Sigmoid colon (tissue), 7 donors: ENCODE measurements at places on chromosomes 2 and 18. TPM values are rescaled to one million over a fixed set of nuclear protein-coding genes. Genes with fewer than 3 reads are reported as not detected.

Gene ATP6V1C2
- not detected for total RNA-seq

Gene MYO5B
- 0.82 TPM for total RNA-seq

Gene FHL2
- total RNA-seq = 123 TPM

Gene NOSTRIN
- total RNA-seq = 13.3 TPM

Gene TUBA3E
- not detected for total RNA-seq

Gene AMER3
- total RNA-seq = 0.33 TPM

Gene LDLRAD4
- total RNA-seq = 17.2 TPM

Gene KCNK3
- total RNA-seq = 12.2 TPM

Gene MRPL33
- total RNA-seq = 178 TPM

GRCh38 chr2:97858442-97858841 lies 137.3 kb downstream of the TMEM131 start:
- DNase-seq = no peak

GRCh38 chr2:31401580-31401979 lies 13.0 kb downstream of the XDH start:
- DNase-seq = no peak

DNA sequence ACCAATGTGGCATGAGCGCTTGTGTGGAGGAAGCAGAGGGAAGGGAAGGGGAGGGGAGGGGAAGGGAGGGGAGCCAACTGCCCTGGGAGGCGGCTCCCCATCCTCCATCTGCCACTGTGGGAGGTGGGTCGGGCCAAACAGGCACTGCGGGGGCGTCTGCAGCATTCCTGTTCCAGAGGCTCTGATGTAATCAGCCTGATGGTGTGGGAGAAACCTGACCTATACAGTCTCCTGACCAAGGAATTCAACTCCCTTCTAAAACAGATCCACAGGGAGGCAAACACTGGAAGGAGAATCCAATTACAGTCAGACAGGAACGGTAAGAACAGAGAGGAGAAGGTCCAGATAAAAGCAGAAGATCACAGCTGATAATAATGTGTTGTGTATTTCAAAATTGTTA lies 88.8 kb downstream of the CD8B2 start:
- DNase-seq = no peak

- DNase-seq = no peak
These were observed 328.6 kb downstream of the SLC8A1 start for GRCh38 chr2:40123326-40123725.

DNA sequence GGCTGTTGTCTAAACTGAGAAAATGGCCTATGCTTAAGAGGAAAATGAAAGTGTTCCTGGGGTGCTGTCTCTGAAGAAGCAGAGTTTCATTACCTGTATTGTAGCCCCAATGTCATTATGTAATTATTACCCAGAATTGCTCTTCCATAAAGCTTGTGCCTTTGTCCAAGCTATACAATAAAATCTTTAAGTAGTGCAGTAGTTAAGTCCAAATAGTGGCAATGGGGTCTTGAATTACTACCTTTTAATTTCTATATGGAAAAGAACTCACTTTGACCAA lies 13.8 kb upstream of the ALLC start:
- no peak for DNase-seq

GRCh38 chr2:209523867-209524266 lies 100.0 kb downstream of the MAP2 start:
- DNase-seq = no peak

DNA sequence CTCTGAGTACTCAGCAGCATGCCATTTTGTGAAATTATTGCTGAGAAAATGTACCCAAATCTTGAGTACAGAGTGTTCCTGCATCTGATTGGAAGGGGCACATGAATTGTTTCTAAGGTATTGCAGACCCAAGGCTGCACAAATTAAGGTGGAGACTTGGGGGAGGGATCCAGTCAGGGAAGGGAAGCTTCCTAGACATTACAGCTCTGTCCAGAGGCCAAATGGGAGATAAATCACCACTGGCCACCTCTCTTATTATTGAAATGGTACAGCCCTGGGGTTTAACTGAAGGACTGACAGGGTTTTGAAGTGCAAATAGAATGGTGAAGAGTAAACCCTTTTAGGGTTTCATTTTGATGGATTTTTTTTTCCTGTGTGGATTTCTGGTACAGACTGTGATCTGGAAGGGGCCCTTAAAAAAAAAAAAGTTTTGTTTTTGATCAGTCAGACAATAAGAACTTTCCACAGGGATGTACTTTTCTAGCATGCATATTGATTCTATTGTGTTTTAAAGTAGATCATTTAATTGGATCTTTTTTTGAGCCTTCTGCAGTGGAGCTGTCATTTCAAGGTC lies 119.4 kb downstream of the GREB1L start:
- DNase-seq = no peak

- DNase-seq = no peak
These were observed 244.1 kb downstream of the AGPS start for GRCh38 chr2:177636672-177637071.

GRCh38 chr2:153133716-153134115 lies 344.8 kb downstream of the RPRM start:
- DNase-seq = no peak

GRCh38 chr18:36693931-36694620 lies 134.7 kb downstream of the TPGS2 start:
- no peak for DNase-seq

GRCh38 chr18:62102221-62102620 lies 84.6 kb downstream of the PIGN start:
- no peak for DNase-seq

GRCh38 chr2:157470321-157470720 lies 26.4 kb upstream of the CYTIP start:
- DNase-seq = no peak

DNA sequence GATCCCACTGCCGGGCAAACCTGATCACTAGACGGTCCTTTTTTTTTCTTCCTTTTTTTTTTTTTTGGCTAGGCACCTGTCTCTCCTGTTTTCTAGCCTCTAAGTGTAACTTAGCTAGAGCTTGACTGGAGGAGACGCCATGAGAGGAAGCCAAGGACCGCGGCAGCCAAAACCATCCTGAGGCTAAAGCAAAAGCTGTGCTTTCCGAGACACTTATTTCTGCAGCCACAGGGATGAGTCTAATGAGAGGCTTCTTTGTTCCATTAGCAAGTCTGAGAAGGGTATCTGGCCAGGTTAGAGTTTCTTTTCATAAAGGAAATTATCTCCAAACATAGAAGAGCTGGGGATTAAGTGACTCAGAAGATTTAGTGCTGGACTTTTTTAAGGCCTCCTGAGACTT lies 7.3 kb upstream of the CXCR4 start:
- no peak for DNase-seq

- no peak for DNase-seq
These were observed 111.1 kb downstream of the TTC27 start for GRCh38 chr2:32738939-32739338.

- no peak for DNase-seq
These were observed 75.5 kb downstream of the OLA1 start for GRCh38 chr2:174172802-174173355.

GRCh38 chr2:218022851-218023530 lies 20.2 kb upstream of the TNS1 start:
- peak; percentile 28 for DNase-seq

DNA sequence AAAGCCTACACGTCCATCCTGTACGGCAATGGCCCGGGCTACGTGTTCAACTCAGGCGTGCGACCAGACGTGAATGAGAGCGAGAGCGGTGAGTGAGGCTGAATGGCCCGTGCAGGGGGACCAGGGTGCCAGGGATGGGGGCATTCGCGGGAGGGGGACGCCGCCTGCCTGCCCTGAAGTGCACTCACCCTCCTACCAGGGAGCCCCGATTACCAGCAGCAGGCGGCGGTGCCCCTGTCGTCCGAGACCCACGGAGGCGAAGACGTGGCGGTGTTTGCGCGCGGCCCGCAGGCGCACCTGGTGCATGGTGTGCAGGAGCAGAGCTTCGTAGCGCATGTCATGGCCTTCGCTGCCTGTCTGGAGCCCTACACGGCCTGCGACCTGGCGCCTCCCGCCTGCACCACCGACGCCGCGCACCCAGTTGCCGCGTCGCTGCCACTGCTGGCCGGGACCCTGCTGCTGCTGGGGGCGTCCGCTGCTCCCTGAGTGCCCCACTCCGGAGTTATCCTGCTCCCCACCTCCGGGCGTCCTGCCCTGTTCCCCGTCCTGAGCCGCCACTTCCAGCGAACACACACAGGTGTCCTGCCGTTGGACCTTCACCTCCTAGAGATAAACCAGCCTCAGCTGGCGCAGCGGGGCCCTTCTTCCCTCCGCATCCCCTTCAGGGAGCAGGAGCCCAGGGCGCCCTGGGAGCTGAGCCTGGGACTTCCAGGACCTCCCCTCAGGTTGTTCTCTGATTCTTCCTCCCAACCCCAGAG lies 2.9 kb downstream of the ALPI start:
- DNase-seq = peak; percentile 40

DNA sequence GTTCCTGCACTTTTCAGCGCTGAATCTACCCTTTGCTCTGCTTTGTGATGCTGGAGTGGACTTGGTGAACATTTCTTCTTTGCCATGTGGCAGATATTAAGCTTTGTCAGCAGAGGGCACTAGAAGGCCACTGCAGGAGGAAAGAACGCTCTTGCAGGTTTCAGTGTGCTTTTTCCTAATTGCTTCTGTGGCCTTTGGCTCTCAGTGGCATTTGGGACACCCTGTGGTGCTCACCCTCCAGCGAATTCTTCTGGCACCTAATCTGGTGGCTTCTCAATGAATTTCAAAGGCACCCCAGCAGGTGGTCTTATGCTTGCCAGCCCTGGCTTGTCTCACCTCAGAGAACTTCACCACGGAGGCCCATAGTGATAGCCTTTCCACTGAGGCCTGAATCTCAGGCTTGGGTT lies 146.7 kb downstream of the MYO3B start:
- DNase-seq = no peak

DNA sequence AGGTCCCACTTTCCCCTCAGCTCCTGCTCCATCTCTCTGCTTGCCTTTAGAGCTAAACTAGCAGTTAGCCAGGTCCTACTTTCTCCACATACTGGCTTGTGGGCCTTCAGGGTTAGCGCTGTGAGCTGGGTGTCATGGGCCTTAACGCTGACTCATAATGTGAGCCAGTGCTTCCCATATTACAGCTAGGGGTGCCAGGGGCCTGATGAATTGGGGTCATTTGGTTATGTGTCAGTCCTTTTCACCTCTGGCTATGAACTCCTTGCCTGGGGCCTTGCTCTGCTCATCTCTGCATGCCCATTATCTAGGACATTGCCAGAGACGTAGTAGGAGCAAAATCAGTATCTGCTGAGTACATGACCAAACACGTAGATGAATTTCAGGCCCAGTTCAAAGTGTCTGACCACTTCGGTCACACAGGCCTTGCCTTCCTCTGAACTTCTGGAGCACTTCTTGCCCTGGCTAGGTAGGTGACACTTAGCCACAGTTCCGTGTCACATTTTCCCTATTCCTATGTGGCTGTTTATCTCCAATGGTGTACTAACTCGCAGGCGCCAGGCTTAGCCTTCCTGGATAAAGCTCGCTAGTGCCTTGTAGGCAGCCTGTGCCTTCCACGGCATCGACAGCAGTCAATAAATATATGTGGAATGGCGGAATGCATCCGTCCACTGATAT lies 103.2 kb upstream of the SIX3 start:
- no peak for DNase-seq

DNA sequence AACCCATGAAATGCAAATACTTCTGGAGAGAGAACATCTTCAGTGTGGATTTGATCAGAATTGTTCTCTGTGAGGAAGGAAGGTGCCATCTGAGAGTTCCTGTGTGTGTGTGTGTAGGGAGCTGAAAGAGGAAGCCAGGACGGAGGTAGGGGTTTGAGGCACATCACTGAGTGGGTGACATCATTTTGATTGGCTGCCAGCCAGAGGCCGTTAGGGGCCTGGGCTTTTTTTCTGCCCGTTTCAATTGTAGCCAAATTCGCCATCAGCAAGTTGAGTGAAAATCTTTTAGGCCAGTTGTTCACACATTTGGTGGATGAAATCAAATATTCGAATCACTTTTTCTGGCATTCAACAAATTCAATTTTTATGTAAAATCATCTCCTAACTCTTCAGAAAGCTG lies 48.9 kb downstream of the TSN start:
- no peak for DNase-seq

DNA sequence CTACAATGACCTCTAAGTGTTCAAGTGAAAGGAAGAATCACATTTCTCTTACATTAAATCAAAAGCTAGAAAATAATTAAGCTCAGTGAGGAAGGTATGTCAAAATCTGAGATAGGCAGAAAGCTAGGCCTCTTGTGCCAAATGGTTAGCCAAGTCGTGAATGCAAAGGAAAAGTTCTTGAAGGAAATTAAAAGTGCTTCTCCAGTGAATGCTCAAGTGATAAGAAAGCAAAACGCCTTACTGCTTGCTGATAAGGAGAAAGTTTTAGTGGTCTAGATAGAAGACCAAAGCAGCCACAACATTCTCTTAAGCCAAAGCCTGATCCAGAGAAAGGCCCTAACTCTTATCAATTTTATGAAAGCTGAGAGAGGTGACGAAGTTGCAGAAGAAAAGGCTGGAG lies 932.3 kb upstream of the ACVR2A start:
- no peak for DNase-seq

DNA sequence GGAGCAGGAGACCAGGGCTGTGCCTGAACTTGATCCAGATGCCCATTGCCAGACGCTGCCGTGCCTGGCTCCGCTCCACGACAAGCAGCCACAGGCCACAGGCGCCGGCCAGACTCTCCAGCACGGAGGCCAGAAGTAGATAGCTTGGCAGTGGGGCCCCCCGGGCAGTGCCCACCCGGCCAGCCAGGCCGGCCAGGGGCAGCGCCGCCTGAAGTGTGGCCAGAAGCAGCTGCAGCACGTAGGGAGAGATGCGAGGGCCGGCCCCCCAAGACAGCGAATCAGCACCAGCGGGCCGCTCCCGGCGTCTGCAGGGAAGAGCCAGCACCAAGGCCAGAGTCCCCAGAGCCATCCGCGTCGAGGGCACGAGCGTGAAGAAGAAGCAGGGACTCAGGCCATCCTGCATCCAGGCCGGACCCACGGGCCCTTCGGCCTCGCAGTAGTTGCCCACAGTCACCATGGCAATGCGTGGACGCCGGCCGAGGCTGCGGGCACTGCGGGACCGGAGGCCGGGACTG lies 484 bp downstream of the ABCB6 start:
- peak; percentile 90 for DNase-seq

DNA sequence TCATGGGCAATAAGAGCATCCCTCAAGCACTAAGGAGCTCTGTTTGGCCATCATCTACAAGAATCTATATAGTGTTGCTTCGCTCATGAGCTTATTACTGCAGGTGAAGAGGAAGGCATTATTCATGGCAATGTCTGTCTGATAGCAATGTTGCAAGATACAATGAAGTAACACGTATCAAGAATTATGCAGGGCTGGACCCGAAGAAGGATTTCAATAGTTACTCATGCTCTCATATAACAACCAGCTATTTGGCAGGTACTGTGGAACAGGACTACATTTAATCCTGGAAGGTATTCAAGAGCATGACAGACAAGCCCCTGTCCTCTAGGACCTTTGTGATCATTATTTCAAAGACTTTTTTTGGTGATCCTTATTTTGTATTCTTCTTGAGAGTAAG lies 109.6 kb downstream of the LAMA3 start:
- DNase-seq = no peak

DNA sequence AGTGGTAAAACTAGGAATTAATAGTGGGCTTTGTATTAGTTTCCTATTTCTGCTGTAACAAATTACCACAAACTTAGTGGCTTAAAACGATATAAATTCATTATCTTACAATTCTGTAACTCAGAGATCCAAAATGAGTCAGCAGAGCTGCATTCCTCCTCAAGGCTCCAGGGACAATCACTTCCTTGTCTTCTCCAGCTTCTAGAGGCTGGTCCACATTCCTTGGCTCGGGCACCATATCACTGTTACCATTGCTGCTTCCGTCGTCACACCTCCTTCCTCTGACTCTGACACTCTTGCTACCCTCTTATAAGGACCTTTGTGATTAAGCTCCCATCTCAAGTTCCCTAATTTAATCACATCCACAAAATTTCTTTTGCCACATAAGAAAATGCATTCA lies 567.8 kb upstream of the KLHL29 start:
- no peak for DNase-seq

GRCh38 chr2:127579231-127579630 lies 43.7 kb downstream of the MYO7B start:
- DNase-seq = no peak
